NCI-H524 treated with DMSO at 0.1 percent for 48 hours (cell line): ENCODE measurements at places on chromosomes 5 and 9.

GRCh38 chr5:152855441-152855840, 450.4 kb upstream of the NMUR2 start:
- no peak for DNase-seq

DNA sequence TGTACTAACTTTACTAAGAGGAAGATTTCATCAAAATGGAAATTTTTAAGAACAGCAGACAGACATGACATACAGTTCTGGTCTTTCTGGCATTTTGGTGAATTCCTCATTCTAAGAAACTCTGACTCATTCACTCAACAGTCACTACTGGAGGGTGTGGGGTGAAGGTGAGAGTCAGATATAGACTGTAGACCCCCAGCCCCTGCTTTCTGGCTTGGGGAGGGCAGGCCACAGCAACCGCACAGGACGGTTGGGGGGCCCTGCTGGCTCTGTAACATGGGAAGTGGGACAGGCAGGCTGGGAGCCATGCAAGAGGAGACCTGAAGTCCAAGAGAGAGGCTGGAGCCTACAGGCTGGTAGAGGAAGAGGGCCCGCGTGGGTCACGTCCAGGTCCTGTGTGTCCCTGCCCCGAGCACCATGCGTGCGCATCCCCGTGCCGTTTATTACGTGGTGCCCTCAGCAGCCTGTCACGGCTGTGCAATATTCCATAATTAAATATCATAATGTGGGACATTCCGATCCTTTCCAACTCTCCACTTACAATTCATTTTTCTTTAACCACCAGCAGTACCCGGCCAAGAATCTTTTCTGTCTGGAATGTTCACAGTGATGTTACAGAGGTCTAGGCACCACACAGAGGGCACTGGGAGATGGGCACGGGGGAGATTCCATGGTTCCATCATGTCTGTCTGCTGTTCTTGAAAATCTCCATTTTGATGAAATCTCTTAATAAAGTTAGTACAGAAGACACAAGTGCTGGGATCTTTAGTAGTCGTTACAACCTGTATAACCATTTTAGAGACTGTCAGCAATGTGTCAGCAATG, 75.5 kb downstream of the SEMA4D start:
- no peak for DNase-seq

DNA sequence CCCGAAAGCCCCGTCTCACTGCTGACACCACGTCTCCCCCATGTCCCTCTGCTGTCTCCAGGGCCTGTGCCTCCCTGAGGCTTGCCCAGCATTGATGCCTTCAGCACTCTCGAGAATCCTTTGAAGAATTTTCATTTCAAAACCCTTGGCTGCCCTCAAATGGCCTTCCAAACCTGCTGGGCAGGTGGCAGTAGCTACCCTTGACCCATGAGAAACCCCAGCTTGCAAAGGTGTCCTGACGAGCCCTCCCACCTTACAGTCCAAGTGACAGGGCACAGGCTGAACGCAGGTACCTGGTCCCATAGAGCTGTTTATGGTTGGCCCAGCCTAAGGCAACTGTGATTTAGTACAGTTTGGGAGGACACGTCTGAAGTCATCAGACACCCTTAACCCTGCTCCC, 97.2 kb upstream of the SPIN1 start:
- no peak for DNase-seq

GRCh38 chr5:34491251-34491620, 164.9 kb upstream of the RAI14 start:
- peak; percentile 71 for DNase-seq

- no peak for DNase-seq
Observed at GRCh38 chr5:68582284-68582683, 366.7 kb downstream of the PIK3R1 start.

DNA sequence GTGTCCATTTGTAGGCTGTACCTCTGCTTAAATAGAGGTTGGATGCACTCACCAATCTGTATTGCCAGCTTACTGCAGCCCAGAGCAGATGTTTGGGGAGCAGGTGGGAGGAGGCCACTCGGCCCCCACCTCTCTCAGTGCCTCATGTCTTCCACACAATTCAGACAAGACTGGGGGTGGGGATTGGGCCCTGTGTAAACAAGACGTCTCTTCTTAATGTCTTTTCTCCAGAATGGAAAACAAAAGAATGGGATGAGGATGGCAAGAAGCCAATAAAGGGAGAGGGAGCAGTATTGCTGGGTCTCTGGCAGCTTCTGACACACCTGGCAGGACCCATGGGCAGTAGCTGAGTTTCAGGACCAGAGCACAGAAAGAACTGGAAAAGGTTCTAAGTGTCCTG, 64.9 kb downstream of the SIL1 start:
- peak; percentile 34 for DNase-seq

- DNase-seq = no peak
Observed at GRCh38 chr9:133088146-133088750, 26.5 kb downstream of the CEL start.

GRCh38 chr9:124894035-124894740, 32.3 kb downstream of the ARPC5L start:
- DNase-seq = no peak

DNA sequence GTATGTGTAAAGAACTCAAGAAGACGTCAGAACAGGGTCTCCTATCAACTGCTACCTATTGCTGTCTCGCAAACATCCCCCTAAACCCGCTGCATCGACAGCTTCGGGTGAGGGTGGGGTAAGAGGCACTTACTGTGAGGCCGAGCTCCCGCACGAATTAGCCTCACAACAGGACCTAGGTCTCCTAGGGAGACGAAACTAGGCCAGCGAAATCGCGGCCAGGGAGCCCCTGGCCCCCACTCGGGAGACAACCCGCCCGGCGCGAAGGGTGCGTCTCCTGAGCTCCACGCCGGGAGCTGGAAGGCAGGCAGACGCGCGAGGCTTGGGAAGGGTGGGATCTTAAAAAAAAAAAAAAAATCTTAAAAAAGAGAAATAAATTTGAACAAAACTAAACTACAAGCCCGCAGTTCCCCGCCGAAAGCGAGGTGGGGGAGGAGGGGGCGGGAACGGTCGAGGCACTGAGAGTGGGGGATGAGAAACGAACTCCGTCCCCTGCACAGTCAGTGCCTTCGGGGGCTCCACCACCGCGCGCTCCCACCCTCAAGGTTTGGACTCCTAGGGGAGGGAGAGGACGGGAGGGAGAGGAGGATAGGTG, 33.0 kb upstream of the NFIB start:
- no peak for DNase-seq

DNA sequence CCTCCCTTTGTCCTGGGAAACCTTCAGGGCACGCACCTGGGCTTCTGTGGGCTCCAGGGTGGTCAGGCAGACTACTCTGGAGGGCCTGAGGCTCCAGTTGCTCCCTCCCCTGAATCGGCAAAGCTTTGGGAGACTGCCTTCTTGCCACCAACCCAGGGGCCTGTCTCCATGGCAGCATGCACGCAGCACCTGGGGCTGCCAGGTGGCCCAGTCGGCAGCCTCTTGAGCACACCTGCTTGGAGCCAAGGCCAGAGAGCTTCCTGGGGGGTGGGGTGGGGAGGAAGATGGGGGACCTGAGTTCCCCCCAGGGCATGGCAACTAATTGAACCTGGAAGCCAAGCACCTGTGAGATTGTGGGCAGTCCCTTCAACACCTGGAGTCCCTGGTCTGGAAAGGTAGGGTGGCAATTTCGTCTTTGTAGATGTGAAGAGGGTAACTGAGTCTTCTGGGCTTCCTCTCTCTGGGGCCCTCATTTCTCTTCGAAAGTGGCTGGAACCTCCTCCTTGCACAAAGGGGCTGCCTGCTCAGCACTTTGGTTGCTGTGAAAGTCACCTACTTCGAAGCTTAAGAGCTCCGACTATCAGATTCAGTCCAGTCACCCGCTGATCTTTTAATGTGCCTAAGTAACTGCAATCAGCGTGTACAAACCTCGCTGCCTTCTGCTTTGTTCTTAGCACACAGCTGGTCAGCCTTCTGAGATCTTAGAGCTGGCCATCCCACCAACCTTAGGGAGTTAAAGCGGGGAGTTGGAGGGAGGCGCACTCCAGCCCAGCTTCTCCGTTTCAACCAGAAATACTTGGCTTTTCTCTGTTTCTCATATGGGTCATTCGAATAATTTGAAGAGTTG, 4.0 kb downstream of the RNF183 start:
- DNase-seq = no peak
